ENCODE measurements at places on chromosomes 4 and X. TPM values are rescaled to one million over a fixed set of nuclear protein-coding genes. Genes with fewer than 3 reads are reported as not detected.
A peak's percentile ranks its signal among the peaks of the same experiment; 100 is the strongest.

MMRN1 gene
- not detected for total RNA-seq

DNA sequence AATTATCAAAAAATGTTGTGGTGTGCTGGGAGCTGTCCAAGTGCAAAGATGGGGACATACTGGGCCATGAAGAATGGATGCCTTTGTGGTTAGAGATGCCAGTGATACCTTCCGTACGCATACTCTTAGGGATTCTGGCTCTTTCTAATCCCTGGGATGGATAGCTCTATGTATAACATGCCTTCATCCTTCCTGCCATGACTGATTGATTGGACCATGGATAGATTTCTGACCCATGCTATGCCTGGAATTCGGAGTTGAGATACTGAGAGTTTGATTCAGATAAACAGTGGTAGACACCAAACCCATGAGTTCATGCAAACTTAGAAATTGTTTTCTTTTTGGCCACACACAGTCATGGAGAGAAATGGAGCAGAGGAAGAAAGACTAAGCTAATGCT, 147.2 kb upstream of the WDFY3 start:
- H3K36me3 ChIP-seq = no peaks in the 10 kb centered on the region
- H3K27ac ChIP-seq = peak overlapping the region; percentile 98
- no peak overlapping the region for H3K4me3 ChIP-seq
- peak; percentile 93 for DNase-seq
- H3K4me1 ChIP-seq = peaks cover 42% of the 10 kb centered on the region

FHIP1A gene
- total RNA-seq = 2.1 TPM

TKTL1 gene
- total RNA-seq = 1.1 TPM

- peaks cover 9% of the 10 kb centered on the region for H3K4me1 ChIP-seq
- peak overlapping the region; percentile 93 for H3K4me3 ChIP-seq
- peak overlapping the region; percentile 33 for H3K27ac ChIP-seq
- peak; percentile 20 for DNase-seq
- H3K27me3 ChIP-seq = no peaks in the 10 kb centered on the region
Observed at GRCh38 chr4:54065282-54066087, 1.1 kb upstream of the CHIC2 start.

MAPK10 gene
- total RNA-seq = 35.5 TPM

DNA sequence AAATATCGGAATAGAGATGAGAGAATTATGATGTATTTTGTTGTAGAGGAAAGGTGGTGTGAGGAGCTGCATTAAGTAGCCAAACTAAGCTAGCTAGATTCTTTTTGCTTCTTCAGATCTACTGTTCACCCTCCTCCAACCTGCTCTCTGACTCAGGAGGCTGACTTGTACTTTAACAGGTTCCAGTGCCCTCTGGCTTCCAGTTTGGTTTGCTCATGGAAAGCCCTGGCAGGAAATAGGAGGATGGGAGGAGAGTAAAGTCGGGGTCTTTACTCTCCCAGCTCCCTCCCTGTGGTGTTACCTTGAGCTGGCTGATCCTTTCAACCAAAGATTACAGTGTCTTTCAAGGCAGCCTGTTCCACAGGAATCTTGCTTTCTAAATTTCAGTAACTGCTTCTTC, 277.0 kb upstream of the EDA2R start:
- H3K27ac ChIP-seq = no peak overlapping the region
- no peaks in the 10 kb centered on the region for H3K36me3 ChIP-seq
- H3K4me3 ChIP-seq = no peak overlapping the region
- no peaks in the 10 kb centered on the region for H3K4me1 ChIP-seq
- DNase-seq = no peak
- no peaks in the 10 kb centered on the region for H3K27me3 ChIP-seq

GRCh38 chr4:184705692-184706091, 28.2 kb downstream of the CENPU start:
- H3K4me3 ChIP-seq = no peak overlapping the region
- no peaks in the 10 kb centered on the region for H3K27me3 ChIP-seq
- H3K36me3 ChIP-seq = peaks cover 80% of the 10 kb centered on the region

GRCh38 chr4:108223313-108223712, 54.6 kb upstream of the LEF1 start:
- no peak overlapping the region for H3K4me3 ChIP-seq
- no peaks in the 10 kb centered on the region for H3K36me3 ChIP-seq
- no peak overlapping the region for H3K27ac ChIP-seq
- H3K4me1 ChIP-seq = no peaks in the 10 kb centered on the region

GRCh38 chr4:41205854-41206460, 8.4 kb downstream of the APBB2 start:
- H3K27ac ChIP-seq = peak overlapping the region; percentile 43
- no peaks in the 10 kb centered on the region for H3K27me3 ChIP-seq

IQCM gene
- total RNA-seq = not detected

- H3K36me3 ChIP-seq = no peaks in the 10 kb centered on the region
- no peaks in the 10 kb centered on the region for H3K27me3 ChIP-seq
- no peaks in the 10 kb centered on the region for H3K4me1 ChIP-seq
- no peak for DNase-seq
Observed at GRCh38 chr4:16092682-16093319, 9.0 kb upstream of the PROM1 start.

DNA sequence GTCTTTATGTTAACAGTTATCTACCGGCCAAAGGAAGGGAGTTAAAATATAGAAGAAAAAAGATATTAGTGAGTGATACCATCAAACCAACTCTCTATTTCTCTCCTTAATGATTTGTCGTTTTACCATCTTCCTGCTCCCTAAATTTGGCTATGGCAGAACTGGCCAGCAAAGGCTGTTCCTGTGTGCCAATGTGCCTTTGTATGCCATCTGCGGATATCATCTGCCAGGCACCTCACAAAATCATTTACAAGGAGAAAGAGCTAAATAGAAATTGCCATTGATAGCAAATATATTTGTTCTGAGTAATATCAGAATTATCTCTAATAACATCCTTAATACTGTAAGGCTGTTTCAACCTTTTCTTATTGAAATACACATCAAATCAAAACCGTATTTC, 22.4 kb downstream of the GPM6A start:
- DNase-seq = no peak
- no peaks in the 10 kb centered on the region for H3K36me3 ChIP-seq
- H3K27ac ChIP-seq = no peak overlapping the region

NPNT gene
- 71.8 TPM for total RNA-seq

DNA sequence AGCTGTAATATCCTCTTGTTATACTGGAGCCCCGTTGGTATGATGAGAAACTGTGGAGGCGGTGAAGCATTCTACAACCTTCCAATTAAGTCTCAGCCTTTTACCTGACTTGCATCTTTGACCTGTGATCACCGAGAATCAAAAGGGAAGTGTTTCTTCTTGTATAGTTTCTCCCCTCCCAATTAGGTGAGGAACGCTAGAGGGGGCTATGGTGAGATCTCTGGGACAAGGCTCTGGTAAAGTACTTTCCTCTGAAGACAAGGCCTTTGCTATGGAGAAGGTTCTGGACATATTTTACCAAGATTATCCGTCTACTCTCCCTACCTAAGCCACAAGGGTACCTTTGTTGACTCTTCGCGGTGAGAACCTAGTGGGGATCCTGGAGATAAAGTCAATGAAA, 111.3 kb downstream of the CBLL2 start:
- H3K36me3 ChIP-seq = no peaks in the 10 kb centered on the region
- DNase-seq = no peak
- no peak overlapping the region for H3K4me3 ChIP-seq
- H3K27ac ChIP-seq = no peak overlapping the region

DNA sequence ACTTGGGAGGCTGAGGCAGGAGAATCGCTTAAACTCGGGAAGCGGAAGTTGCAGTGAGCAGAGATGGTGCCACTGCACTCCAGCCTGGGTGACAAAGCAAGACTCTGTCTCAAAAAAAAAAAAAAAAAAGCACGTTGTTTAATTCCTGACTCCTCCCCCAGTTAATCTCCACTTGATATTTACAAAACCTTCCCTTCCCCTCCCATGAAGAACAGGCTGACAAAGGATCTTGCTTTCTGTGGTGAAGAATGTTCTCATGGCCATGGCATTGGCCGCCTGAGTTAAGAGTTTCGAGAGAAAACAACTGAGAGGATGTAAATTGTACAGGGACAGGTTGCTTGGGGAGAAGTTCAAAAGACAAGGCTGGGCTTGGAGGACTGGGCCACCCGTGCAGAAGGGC, 168.2 kb upstream of the BCOR start:
- peak overlapping the region; percentile 53 for H3K4me3 ChIP-seq
- peak overlapping the region; percentile 98 for H3K27ac ChIP-seq
- H3K27me3 ChIP-seq = no peaks in the 10 kb centered on the region
- DNase-seq = no peak
- peaks cover 20% of the 10 kb centered on the region for H3K4me1 ChIP-seq

SULT1B1 gene
- total RNA-seq = 0.28 TPM

C4orf54 gene
- total RNA-seq = 8.8 TPM

SASH3 gene
- total RNA-seq = 0.05 TPM

DNA sequence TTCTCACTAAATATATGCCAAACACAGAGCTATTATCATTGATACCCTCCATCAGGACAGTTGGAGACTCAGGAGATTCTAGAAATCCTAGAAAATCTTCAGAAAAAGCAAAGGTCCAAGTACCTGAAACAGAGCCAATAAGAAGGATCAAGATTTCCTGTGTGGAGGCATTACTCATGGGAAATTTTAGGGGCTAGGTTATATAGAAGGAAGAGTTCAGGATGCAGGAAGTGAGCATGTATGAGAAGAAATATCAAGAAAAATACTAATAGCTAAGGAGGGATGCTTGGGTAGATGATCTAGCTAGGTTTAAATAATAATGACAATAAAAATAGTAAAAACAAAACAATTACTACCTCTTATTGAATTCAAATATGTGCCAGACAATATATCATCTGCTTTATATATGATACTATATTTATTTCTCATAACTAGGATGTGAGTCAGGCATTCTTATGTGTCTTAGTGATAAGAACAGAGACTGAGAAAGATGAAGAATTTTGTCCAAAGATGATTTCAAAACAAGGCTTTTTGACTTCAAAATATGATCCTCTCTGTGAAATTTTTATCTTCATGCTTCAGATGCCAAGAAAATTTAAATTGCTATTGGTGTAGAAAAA, 66.4 kb upstream of the HHIP start:
- no peaks in the 10 kb centered on the region for H3K27me3 ChIP-seq
- no peak overlapping the region for H3K27ac ChIP-seq
- H3K4me1 ChIP-seq = peaks cover 15% of the 10 kb centered on the region
- DNase-seq = no peak
- H3K4me3 ChIP-seq = no peak overlapping the region
- no peaks in the 10 kb centered on the region for H3K36me3 ChIP-seq

FAM149A gene
- total RNA-seq = 0.13 TPM

IL9R gene
- total RNA-seq = not detected

PRIMPOL gene
- total RNA-seq = 24.7 TPM

DNA sequence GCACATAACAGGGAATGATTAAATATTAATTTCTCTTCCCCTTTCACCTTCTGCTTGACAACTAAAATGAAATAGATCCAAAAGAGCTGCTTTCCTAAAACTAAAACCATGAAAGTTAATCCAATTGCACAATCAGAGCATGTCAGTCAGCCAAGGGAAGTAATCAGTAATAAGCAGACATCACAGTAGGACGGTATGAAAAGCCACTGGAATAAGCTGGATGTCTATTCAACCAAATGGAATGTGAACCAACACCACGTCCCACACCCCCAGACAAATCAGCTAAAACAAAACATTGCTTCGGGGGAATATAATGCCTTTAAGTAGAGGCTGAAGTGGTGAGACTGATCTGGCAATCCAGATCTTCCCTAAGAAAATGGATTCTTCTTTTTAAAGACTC, 859.4 kb upstream of the FTHL17 start:
- DNase-seq = no peak
- H3K27me3 ChIP-seq = no peaks in the 10 kb centered on the region
- H3K27ac ChIP-seq = no peak overlapping the region
- H3K36me3 ChIP-seq = no peaks in the 10 kb centered on the region

- no peak overlapping the region for H3K4me3 ChIP-seq
- H3K36me3 ChIP-seq = no peaks in the 10 kb centered on the region
- H3K27ac ChIP-seq = no peak overlapping the region
- no peaks in the 10 kb centered on the region for H3K27me3 ChIP-seq
- DNase-seq = no peak
Observed at GRCh38 chr4:163331629-163332376, 593 bp downstream of the NPY1R start.

GRCh38 chr4:25258980-25259578, 25.2 kb downstream of the PI4K2B start:
- DNase-seq = no peak
- H3K4me3 ChIP-seq = no peak overlapping the region
- no peak overlapping the region for H3K27ac ChIP-seq
- H3K27me3 ChIP-seq = no peaks in the 10 kb centered on the region
- H3K4me1 ChIP-seq = peaks cover 3% of the 10 kb centered on the region

GRCh38 chr4:187479511-187479910, 516.1 kb upstream of the ZFP42 start:
- DNase-seq = no peak
- H3K27me3 ChIP-seq = no peaks in the 10 kb centered on the region

GRCh38 chrX:44415639-44416386, 72.3 kb upstream of the EFHC2 start:
- DNase-seq = no peak
- no peaks in the 10 kb centered on the region for H3K36me3 ChIP-seq
- H3K4me1 ChIP-seq = no peaks in the 10 kb centered on the region

DNA sequence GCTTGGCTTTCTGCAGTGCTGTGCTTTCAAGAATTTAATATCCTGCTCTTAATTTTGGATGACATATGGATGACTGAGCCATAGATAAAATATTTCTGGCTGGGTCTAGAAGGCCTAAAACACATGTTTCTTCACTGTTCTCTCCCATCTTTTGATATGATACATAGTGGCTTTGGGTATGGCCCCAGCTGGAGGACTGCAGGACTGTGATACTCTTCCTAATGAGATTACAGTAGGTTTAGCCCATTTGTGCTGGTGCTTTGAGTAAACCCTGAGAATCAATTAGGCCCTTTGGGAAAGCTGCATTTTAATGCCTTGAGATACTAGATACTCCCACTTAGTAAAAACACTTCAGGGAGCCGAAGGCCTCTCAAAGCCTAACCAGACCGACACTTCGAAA, 38.0 kb downstream of the KIT start:
- H3K27ac ChIP-seq = no peak overlapping the region
- H3K36me3 ChIP-seq = no peaks in the 10 kb centered on the region
- H3K4me1 ChIP-seq = no peaks in the 10 kb centered on the region
- no peak overlapping the region for H3K4me3 ChIP-seq
- H3K27me3 ChIP-seq = no peaks in the 10 kb centered on the region

GRCh38 chr4:183180621-183181020, 81.6 kb downstream of the WWC2 start:
- no peaks in the 10 kb centered on the region for H3K27me3 ChIP-seq
- no peak for DNase-seq
- no peaks in the 10 kb centered on the region for H3K36me3 ChIP-seq
- peaks cover 31% of the 10 kb centered on the region for H3K4me1 ChIP-seq

- no peak overlapping the region for H3K27ac ChIP-seq
- H3K36me3 ChIP-seq = no peaks in the 10 kb centered on the region
- H3K27me3 ChIP-seq = no peaks in the 10 kb centered on the region
- peaks cover 6% of the 10 kb centered on the region for H3K4me1 ChIP-seq
- no peak overlapping the region for H3K4me3 ChIP-seq
Observed at GRCh38 chr4:20529691-20530090, 170.6 kb upstream of the PACRGL start.

DCLK2 gene
- 5.7 TPM for total RNA-seq

GRCh38 chr4:127364397-127364796, 268.4 kb upstream of the INTU start:
- DNase-seq = no peak
- H3K27ac ChIP-seq = no peak overlapping the region
- no peaks in the 10 kb centered on the region for H3K27me3 ChIP-seq
- no peak overlapping the region for H3K4me3 ChIP-seq

SH3BGRL gene
- 54.0 TPM for total RNA-seq

RBM46 gene
- not detected for total RNA-seq

MAGED4 gene
- total RNA-seq = 28.6 TPM

RNF212 gene
- not detected for total RNA-seq

- H3K27me3 ChIP-seq = no peaks in the 10 kb centered on the region
- H3K27ac ChIP-seq = no peak overlapping the region
- H3K4me3 ChIP-seq = no peak overlapping the region
- DNase-seq = no peak
Observed at GRCh38 chrX:17475449-17476217, 100.6 kb downstream of the NHS start.

All from SJCRH30 (cell line).